ENCODE measurements at places on chromosomes 6 and 20. TPM values are rescaled to one million over a fixed set of nuclear protein-coding genes. Genes with fewer than 3 reads are reported as not detected.

DNA sequence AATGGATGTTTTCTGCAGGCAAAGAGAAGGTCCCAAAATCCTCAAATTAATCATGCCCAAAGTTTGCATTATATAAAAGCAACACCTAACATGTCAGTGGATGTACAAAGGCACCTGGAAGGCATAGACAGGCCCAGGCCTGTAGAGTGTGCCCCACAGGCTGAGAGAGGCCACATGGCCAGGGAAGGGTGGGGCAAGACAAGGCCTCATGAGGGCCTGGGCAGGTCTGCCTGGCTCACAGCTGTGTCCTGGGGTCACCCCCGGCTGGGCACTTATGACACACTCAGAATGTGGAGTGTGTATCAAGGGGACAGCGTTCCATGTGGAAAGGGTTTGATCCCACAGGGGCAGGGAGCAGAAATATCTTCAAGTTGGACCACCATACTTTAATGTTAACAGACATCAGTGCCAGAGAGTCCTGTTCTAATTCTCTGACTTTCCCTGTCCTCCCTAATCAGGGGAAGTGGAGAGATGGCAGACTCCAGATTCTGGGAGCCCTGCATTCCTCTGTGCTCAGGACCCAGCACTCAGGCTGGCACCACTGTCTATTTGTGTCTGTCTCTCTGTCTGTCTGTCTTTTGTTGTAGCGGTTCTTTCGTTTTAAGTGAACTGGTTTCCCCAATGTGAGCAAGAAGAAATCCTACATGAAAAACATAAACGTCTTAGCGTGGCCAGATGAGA is 178.3 kb upstream of the FOXA2 start:
- peaks cover 7% of the 10 kb centered on the region for H3K4me1 ChIP-seq
- no peaks in the 10 kb centered on the region for H3K36me3 ChIP-seq
- H3K27me3 ChIP-seq = no peaks in the 10 kb centered on the region
- no peak overlapping the region for H3K27ac ChIP-seq
- DNase-seq = no peak

GRCh38 chr6:38364775-38365174 is 275.0 kb downstream of the BTBD9 start:
- H3K27ac ChIP-seq = no peak overlapping the region
- DNase-seq = no peak
- H3K27me3 ChIP-seq = no peaks in the 10 kb centered on the region
- no peaks in the 10 kb centered on the region for H3K4me1 ChIP-seq
- no peak overlapping the region for H3K4me3 ChIP-seq

DNA sequence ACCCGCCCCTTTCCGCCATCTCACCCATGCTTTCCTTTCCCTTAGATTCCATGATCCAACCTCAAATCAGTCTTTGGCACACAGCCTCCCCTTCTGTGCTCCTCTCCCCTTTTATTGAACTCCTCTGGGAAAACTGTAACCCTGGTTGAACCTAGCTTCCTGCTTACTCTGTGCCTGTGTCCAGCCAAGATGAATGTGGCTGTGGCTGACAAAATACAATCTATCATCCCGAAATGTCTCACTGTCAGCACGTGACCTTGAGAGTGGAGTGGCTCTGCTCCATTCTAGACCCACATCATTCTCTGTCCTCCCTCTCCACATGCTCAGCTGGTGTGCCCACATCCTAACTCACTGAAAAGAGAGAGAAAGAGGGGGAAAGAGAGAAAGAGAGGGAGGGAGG is 11.0 kb downstream of the NCR2 start:
- H3K4me1 ChIP-seq = no peaks in the 10 kb centered on the region
- no peak overlapping the region for H3K27ac ChIP-seq
- peaks cover 18% of the 10 kb centered on the region for H3K27me3 ChIP-seq
- H3K36me3 ChIP-seq = no peaks in the 10 kb centered on the region

- H3K27ac ChIP-seq = no peak overlapping the region
- H3K4me3 ChIP-seq = no peak overlapping the region
- H3K36me3 ChIP-seq = no peaks in the 10 kb centered on the region
- DNase-seq = no peak
- peaks cover 12% of the 10 kb centered on the region for H3K4me1 ChIP-seq
- no peaks in the 10 kb centered on the region for H3K27me3 ChIP-seq
Measured at GRCh38 chr6:41522780-41523548, 23.2 kb upstream of the FOXP4 start.

- no peaks in the 10 kb centered on the region for H3K27me3 ChIP-seq
- H3K27ac ChIP-seq = no peak overlapping the region
- no peak overlapping the region for H3K4me3 ChIP-seq
- DNase-seq = no peak
Measured at GRCh38 chr6:170480050-170480692, 72.9 kb downstream of the PSMB1 start.

GRCh38 chr20:36128463-36129159 is 25.9 kb upstream of the EPB41L1 start:
- no peaks in the 10 kb centered on the region for H3K36me3 ChIP-seq
- H3K27ac ChIP-seq = no peak overlapping the region
- peak; percentile 49 for DNase-seq
- H3K4me3 ChIP-seq = no peak overlapping the region

DNA sequence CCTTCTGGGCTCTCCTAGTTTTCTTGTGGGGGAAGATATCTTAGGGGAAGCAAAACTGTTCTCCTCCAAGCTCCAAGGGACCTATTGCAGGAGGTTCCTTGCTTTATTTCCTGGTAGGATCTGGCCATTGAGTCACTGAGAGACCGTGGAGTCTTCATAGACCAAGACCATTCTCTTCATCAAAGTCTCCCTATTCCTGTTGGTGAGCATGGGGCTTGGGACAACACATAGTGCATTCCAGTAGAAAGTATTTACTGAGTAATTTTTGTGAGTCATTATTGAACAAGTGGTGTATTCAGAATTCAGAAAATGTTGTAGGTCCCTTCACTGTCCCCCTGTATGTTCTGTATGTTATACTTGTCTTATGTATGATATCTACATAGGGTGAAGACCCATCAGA is 133.6 kb downstream of the CDH26 start:
- no peak for DNase-seq
- H3K4me3 ChIP-seq = no peak overlapping the region
- no peak overlapping the region for H3K27ac ChIP-seq
- no peaks in the 10 kb centered on the region for H3K36me3 ChIP-seq

Gene PAX1
- total RNA-seq = not detected

Gene YIPF3
- total RNA-seq = 145 TPM
